ENCODE measurements at places on chromosomes 7 and 10.
A peak's percentile ranks its signal among the peaks of the same experiment; 100 is the strongest.

GRCh38 chr7:2612445-2613097, 19.2 kb upstream of the TTYH3 start:
- H3K4me1 ChIP-seq: peaks cover 43% of the 10 kb centered on the region
- peak overlapping the region; percentile 69 for H3K27ac ChIP-seq
- H3K4me3 ChIP-seq: no peak overlapping the region
- DNase-seq: no peak
- H3K36me3 ChIP-seq: no peaks in the 10 kb centered on the region

DNA sequence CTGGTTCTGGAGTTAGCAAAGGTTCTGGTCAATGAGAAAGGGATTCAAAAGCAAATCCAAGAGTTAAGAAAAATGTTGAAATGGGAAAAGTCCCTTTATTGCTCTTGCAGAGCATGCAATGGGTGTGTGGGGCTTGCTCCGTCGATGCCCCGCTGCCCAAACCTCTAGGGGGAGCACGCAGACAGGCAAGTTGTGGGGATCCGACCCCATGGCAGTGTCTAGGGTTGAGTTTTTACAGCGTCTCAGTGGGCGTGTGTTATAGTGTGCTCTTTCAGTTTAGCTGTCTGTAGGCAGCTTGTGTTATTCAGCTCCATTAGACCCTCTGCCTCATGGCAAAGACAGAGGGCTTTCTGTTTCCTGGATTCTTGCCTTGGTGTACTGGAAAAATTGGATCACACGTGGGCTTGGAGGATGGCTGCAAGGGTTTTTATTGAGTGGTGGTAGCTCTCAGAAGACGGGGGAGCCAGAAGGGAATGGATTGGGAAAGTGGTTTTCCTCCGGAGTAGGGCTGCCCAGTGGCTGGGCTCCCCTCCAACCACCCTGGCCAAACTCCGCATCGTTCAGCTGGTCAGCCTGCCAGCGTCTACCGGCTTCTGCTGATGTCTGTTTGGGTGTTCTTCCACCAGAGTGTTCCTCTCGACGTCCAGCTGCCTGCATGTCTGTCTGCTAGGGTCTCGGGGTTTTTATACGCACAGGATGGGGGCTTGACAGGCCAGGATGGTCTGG, 102.3 kb upstream of the PLXDC2 start:
- H3K36me3 ChIP-seq: no peaks in the 10 kb centered on the region
- peak; percentile 8 for DNase-seq
- H3K4me3 ChIP-seq: no peak overlapping the region
- H3K27me3 ChIP-seq: no peaks in the 10 kb centered on the region

DNA sequence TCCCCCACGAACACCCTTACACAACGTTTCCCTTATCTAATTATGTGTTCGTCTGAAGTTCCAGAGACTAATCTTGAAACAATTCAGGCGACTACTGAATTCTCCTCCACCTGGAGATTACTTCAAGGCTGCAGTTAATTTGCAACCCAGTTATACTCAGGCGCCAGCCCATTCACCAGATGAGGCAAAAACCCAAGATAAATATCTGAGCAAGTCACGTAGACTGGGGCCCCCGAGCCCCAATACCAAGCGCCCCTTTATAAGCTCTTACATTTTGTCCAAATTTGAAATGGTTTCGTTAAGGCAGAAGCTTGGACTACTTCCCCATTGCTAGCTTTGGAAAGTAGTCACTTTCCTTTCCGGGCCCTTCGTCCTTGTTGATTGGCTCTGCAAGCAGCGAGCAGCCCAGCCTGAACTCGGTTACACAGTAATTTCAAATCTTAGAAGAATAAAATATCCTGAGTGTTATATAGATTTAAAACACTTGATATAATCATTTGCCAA, 1.2 kb downstream of the TPK1 start:
- DNase-seq: peak; percentile 29
- peak overlapping the region; percentile 71 for H3K4me3 ChIP-seq
- no peaks in the 10 kb centered on the region for H3K36me3 ChIP-seq

- H3K4me3 ChIP-seq: no peak overlapping the region
- H3K27me3 ChIP-seq: no peaks in the 10 kb centered on the region
- no peak for DNase-seq
- H3K27ac ChIP-seq: no peak overlapping the region
Measured at GRCh38 chr7:17722798-17723197, 217.5 kb downstream of the SNX13 start.

DNA sequence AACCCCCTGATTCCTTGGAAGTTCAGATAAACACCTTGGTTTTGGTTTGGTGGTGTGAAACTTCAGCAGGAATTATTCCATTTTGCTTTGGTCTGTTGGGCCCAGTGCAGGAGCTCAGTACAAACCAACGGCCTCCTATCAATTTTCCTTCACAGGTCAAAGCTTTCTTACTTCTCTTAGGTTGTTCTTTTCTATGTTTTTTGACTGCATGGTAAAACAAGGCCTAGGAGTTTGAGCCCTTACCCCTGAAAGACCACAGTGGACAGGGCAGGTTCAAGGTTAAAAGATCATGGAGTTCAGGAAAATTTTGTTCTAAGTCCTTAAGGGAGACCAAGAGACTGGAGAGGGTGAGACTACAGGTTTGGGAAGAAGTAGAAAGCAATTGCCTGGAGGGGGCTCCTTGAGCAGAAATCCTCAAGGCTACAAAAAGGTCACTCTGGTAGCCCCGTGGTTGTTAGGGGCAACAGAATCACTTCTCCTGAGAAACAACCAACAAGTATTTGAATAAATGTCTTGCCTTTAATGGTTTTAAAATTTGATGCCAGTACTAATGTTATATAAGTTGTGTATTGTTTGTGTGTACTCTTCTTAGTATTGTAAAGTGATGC, 40.9 kb upstream of the FHIP2A start:
- H3K27me3 ChIP-seq: no peaks in the 10 kb centered on the region
- no peak overlapping the region for H3K4me3 ChIP-seq
- DNase-seq: no peak
- peak overlapping the region; percentile 45 for H3K27ac ChIP-seq

- H3K27ac ChIP-seq: no peak overlapping the region
- H3K4me1 ChIP-seq: no peaks in the 10 kb centered on the region
- DNase-seq: peak; percentile 45
- H3K4me3 ChIP-seq: no peak overlapping the region
Measured at GRCh38 chr10:6537770-6538169, 42.3 kb downstream of the PRKCQ start.

GRCh38 chr10:66555061-66555460, 370.8 kb upstream of the LRRTM3 start:
- H3K27me3 ChIP-seq: no peaks in the 10 kb centered on the region
- H3K36me3 ChIP-seq: no peaks in the 10 kb centered on the region
- H3K4me3 ChIP-seq: no peak overlapping the region
- no peak overlapping the region for H3K27ac ChIP-seq
- no peak for DNase-seq

DNA sequence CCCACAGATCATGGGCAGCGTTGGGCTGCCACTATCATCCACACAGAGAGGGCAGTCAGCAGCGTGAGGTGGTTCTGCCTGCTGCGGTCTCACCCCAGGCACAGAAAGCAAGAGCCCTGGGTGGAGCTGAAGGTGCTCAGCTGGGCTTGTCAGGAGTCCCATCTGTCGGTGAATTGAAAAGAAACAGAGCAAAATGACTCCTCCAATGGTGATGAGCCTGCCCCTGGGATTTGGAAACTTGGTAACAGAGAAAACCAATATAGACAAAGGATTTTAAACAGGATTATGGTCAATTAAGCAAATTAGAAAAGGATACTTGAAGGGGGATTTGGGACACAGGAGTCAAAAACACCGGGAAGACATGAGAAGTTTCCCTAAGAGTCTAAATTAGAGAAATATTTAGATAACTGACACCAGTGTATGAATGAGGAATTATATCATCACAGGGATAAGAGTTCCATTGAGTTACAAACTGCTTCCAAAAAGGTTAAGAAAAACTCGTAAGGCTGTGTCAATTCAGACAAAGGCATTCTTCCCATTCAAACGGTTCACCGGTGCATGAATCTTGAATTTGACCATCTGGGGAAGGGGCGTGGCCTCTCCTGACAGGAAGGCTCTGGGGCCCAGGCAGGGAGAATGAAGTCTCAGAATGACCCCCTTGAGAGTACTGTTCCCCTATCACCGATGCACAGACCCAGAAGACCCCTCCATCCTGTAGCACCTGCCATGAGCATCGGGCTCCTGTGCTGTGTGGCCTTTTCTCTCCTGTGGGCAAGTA, 70.0 kb upstream of the PRSS58 start:
- no peak for DNase-seq
- H3K27ac ChIP-seq: no peak overlapping the region
- H3K4me1 ChIP-seq: no peaks in the 10 kb centered on the region
- H3K36me3 ChIP-seq: no peaks in the 10 kb centered on the region

Measured in heart left ventricle (tissue), 16 donors.